MG63 (cell line): ENCODE measurements at places on chromosomes 7 and 10.
A peak's percentile ranks its signal among the peaks of the same experiment; 100 is the strongest.

DNA sequence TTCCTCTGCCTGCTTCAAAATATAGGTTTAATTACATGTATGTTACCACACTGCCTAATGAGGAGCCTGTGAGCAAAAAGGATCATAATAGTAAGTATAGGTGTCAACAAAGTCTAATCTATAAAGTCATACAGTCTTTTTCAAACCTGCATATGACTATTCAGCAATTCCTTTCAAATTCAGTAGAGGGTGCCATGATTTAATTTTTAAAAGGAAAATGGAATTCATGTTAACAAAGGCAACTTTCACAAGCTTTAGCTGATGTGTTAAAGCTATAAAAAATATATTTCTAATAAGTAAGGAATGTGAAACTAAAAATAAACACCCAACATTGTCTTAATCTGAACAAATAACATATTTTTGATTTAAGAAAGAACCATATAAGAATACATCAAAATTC is 52.1 kb downstream of the MPP7 start:
- DNase-seq: no peak

- DNase-seq: no peak
These were observed 1196.9 kb downstream of the SORCS3 start for GRCh38 chr10:105837951-105838350.

DNA sequence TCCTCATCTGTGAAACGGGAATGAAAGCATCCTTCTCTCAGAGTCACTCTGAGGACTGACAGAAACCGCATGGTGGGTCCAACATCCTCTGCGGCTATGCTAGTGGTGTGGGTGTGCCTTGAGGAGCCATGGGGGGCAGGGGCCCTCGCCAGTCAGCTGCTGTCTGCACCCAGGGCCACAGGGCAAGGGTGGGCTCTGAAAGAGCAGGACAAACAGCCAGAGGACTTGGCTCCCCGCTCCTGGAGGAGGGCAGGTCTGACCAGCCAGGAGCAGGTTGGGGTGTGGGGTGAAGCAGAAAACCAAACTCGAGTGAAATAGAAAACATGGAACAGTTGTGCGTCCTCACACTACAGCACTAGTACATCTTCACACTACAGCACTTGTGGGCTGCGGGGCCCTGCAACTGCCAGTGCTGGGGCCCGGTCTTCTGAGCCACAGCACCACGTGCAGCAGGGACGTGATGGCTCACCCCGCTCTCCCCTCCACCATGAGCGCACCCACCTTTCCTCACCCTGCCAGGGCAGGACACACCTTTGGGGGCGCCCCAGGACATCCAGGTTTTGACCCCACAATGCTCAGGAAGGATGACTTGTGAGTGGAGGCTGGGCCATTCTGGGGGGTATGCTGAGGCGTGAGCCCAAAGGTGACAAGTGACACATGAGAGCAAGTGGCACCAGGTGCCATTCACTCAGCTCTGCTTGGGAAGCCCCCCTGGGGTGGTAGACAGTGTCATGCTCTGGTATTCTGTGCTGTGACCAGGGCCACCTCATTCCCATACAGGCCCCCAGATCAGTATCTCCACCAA is 96.1 kb upstream of the RET start:
- no peak for DNase-seq

- DNase-seq: no peak
These were observed 5.7 kb downstream of the GRID2IP start for GRCh38 chr7:6545398-6546126.

- no peak for DNase-seq
These were observed 130.7 kb upstream of the SH2B2 start for GRCh38 chr7:102155821-102156441.

GRCh38 chr10:49187950-49188761 is at the start of gene TMEM273:
TMEM273 (minus strand) TSS chr10:49188391; CDS start chr10:49188336, 55 bp downstream.
- no peak for DNase-seq

- DNase-seq: no peak
These were observed 192.6 kb upstream of the FRMD4A start for GRCh38 chr10:14523286-14523685.

DNA sequence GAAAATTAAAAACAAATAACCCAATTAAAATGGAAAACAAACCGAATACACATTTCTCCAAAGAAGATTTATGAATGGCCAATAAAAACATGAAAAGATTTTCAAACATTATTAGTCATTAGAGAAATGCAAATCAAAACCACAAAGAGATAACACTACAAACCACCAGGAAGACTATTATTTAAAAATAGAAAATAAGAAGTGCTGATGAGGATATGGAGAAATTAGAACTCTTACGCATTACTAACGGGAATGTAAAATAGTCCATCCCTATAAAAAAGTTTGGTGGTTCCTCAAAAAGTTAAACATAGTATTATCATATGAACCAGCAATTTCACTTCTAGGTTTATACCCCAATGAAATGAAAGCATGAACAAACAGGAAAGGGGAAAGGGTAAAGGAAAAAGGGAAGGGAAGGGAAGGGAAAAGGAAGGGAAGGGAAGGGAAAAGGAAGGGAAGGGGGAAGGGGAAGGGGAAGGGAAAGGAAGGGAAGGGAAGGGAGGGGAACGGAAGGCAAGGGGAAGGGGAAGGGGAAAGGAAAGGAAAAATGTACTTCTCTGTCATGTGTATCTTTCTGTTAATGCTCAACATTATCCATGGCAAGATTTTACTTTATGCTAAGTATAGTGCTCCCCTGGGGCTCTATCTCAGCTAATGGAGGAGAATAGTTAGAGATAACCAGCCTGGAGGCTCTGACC is 125.3 kb upstream of the RSU1 start:
- no peak for DNase-seq

- peak; percentile 43 for DNase-seq
These were observed 238.2 kb upstream of the NEBL start for GRCh38 chr10:21135023-21135931.

DNA sequence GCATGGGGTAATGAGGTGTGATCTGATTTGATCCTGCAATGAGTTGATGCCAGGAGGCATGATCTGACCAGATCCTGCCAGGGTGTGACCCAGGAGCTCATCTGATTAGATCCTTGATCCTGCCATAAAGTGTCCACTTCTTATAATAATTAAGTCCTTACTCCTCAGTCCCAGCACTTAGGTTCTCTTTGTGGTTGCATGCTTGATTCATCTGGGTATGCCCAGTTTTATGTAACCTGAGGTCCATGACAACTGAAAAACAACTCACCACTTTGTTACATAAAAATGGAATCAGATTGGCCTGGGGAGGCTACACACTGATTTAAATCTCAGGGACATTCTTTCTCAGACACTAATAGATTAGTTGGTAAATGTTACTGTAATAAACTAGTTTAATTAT is 19.1 kb downstream of the ACADSB start:
- DNase-seq: no peak

GRCh38 chr7:131518626-131519025 is 37.8 kb downstream of the PODXL start:
- DNase-seq: no peak

GRCh38 chr7:105452085-105452484 is 63.4 kb upstream of the SRPK2 start:
- no peak for DNase-seq

GRCh38 chr7:25314731-25315267 is 86.5 kb upstream of the NPVF start:
- DNase-seq: no peak

DNA sequence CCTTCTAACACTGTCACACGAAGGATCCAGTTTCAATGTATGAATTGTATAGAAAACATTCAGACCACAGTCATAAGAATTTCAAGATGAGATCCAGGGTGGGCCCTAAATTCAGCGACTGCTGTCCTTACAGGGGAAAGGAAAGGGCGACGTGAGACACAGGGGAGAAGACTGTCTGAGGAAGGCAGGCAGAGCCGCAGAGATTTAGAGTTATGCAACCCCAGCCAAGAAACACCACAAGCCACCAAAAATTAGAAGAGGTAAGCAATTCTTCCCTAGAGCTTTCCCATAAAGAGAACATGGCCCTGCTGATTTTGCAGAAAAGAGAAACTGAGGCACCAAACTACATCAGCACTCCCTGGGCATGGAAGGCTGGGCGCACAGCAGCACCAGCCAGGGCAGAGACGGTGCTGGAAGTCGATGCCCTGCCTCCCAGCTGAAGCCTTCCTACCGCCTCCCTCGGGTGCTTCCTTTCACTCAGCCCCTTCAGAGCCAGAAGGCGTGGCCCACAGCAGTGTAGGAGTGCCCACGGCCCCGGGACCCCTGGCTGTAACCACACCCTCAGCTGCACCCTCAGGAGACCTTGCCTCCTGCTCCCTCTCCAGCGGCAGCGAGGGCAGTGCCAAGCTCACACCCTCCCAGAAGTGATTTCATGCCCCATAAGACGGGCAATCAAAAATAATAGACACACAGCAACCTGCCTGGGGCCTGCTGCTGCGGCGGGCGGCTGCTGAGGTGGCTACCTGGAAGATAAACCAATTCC is 81.0 kb upstream of the LRRC4 start:
- DNase-seq: no peak

GRCh38 chr10:46255801-46256747 is 30.7 kb upstream of the ANTXRL start:
- peak; percentile 60 for DNase-seq

DNA sequence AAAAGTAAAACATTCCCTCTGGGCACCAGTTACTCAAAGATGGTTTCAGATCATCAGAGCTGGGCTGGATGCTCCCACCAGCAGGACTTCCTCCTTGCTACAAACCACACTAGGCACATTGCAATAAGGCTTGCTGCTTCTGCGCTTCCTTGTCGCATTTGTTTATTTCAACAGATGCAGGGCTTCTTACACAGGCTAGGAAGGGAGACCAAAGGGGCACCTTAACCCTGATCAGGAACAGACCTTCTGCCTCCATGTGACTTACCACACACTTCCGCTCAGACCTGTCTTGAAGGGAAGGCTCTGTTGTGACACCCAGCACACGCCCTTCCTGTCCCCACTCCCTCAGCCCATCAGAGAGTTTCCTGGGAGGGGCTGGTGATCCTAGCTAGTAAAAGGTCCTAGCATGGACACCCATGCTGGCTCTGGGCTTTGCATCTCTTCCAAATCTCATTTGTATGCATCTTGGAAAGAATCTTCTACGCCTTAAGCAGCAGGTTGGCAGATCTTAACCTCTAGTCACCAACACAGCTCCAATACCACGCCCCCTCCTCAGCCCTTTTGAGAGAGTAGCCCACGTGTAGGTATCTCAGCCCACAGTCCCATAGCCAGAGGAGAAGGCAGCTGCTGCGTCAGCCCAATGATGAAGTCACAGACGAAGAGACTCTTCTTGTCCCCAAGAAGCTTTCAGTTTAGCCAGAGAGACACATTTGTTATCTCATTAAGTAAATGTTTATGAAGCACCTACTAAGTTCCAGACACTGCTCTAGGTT is 47.1 kb upstream of the SVIL start:
- no peak for DNase-seq

GRCh38 chr7:17490825-17491224 is 192.4 kb downstream of the AHR start:
- DNase-seq: no peak

DNA sequence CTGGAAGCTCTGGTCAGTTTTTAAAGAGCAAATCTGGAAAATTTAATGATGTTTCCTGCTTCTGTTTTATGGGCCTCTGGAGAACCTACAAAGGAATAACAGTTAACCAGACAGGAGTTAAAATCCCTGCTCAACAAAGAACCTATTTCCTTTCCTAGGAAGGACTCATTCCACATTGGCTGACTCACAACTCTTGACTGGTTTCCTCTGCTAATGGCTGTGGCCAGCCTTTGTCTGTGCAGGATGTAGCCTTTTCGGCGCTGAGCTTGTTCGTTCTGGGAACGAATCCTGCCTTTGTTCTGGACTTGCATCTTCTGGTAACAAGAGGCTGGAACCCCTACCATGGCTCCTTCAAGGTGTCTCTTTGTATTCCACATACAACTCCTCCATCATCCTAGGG is 112.8 kb upstream of the PDCD4 start:
- peak; percentile 60 for DNase-seq

- DNase-seq: no peak
These were observed 2.3 kb downstream of the GLI3 start for GRCh38 chr7:42234736-42235135.

- no peak for DNase-seq
These were observed 1173.6 kb upstream of the SORCS1 start for GRCh38 chr10:108338146-108338545.

DNA sequence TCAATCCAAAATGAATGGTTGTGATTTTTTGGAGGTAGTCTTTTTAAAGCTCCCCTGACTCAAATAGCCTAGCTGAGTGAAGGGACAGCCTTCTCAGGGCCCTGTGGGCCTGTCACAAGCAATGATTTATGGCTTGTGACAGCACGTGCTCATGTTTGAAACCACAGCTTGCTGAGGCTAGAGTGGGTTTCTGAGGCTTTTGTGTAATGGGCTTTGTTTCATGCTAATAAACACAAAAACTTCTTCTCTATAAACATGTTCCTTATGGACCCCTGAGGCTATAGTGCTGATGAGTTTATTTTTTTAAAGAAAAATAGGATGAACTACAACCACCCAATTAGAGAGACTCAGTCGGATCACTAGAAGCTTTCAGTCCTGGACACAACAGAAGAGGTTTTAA is 36.1 kb upstream of the BET1 start:
- no peak for DNase-seq

DNA sequence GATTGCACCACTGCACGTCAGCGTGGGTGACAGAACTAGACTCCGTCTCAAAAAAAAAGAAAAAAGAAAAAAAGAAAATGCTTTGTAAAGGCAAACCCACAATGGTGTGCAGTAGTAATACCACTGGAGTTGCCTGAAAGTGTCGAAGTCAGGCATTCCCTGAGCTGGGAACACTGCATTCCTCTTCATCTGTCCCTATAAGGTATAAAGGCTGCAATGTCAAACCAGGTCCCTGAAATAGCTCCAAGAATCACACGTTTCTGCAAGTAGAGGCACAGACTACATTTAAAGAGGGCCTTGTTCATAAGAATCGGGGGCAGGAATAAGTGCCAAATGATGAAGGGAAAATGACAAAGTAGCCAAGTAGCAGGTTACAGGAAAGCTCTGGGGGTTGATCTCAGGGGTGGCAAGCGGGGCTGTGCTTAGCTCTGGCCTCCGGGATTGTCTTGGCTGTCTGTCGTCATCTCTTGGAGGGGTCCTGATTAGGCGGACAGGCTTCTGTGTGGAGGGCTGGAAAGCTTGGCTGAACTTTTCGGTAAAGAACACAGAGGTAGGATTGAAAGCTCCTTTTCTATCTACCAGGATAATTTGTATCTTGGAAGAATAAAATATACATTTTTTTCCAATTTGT is 109.1 kb downstream of the PFKFB3 start:
- DNase-seq: no peak

DNA sequence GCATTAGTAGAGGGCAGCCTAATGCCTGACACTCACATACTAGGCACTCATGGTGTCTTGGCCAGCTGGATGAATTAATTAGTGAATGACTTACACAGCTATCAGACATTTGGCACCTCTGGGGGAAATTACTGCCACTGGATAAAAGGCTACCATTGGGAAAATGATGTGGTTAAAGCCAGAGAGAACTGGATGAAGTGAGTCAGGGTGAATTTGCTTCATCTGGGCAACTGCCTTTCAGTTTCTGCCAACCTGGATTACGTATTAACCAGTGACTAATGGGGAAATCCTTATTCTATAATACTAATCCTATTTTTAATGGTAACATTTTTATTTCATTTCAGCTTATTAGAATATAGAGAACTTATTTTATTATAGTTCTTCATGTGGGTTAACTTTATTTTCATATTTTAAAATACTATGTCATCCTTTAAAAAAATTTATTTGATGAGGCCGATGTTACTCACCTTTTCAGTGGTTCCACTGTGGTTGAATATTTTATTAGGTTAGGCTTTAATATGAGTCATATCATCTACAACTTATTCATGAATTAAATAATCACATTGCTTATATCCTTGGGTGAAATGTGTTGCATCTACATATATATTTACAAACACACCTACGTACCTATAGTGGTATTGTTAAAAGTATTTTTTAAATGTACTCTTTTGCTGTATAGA is 85.6 kb upstream of the CAPZA2 start:
- DNase-seq: peak; percentile 56

- DNase-seq: no peak
These were observed 99.1 kb downstream of the ANK3 start for GRCh38 chr10:60290558-60290957.
